ENCODE measurements at places on chromosomes 3 and 15.

DNA sequence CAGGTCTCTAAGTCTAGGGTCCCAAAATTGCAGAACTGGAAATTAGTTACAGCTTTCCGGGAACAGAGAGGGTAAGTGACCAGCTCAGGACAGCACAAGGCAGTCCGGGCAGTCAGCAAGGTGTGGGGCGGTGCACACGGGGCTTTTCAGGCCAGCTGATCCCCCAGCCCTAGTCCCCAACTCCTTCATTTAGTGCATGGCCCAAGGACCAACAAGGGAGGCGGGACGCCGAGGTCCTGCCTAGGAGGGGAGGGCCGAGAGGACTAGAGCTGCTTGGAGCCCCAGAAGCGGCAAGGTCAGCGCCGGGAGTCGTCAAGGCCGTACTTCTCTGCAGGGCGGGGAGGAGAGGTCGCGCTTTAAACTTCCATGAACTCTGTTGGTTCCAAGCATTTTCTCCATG is 2.0 kb upstream of the PDE8A start:
- no peak for DNase-seq

- DNase-seq, result no peak
Measured at GRCh38 chr3:171867981-171868380, 24.8 kb downstream of the TMEM212 start.

- no peak for DNase-seq
Measured at GRCh38 chr15:61598655-61599054, 369.6 kb upstream of the RORA start.

DNA sequence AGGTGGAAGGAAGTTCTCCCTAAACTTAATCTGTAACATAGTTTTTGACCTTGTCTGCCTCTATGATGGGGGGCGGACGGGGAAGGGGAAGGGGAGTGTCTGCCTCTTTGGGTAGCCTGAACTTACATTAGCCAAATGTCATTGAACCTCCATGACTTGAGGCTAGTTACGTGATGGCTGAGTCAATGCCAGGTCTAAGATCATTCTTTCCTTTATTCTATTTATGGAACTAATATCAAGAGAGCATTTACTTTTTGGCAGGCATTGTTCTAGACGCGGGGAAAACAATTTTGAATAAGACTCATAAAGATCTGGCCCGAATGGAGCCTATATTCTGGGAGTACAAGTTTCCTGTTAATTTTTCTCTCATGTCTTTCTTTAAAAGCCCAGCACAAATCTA is 340.7 kb upstream of the C2CD4B start:
- no peak for DNase-seq

DNA sequence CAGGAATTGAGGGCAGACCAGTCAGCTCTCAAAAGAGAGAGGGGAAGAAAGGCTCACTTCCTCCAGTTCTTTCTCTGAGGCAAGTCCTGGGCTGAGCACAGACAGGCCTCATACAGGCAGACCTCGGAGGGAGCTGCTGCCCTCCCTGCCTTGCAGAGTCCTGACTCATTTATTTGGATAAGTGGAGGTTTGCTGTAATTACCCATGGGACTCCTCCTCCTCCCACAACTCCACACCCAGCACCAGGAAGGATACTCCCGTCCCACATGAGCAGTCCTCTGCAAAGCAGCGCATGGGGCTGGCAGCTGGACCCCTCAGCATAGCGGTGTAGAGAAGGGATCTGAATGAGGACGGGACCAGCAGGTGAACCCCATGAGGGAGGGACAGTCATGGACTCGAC is 13.4 kb upstream of the SCN10A start:
- DNase-seq, result no peak

DNA sequence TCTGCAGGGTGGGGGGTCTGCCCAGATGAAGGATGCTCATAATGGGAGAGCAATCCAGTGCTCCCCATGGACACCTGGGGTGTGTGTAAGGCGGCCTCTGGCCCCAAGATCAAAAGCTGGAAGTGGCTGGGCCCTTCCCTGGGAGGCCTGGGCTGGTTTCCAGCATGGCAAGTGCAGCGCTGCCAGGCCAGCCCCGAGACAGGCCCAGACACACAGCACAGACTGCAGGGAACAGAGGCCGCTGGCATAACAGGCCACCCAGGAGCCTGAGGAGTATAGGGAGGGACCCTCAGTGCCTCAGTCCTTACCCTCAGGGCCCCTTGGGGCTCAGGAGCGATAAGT is 10.0 kb downstream of the ITPKA start:
- no peak for DNase-seq

GRCh38 chr15:101110681-101111569 is 140.9 kb downstream of the CHSY1 start:
- DNase-seq, result no peak

DNA sequence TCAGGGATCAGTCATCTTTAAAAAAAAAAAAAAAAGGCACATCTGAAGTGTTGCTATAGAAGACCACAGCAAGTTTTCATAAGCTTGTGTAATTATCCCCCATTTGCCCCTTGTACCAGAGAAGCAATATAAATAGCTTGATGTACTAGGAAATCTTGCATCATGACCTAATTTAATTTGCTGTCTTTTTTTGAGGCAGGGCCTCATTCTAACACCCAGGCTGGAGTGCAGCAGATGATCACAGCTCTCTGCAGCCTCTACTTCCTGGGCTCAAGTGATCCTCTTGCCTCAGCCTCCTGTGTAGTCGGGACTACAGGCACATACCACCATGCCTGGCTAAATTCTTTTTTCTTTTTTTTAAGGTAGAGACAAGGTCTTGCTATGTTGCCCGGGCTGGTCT is 88.7 kb downstream of the ARIH1 start:
- no peak for DNase-seq

GRCh38 chr3:32310336-32310735 is 71.9 kb downstream of the CMTM8 start:
- no peak for DNase-seq

DNA sequence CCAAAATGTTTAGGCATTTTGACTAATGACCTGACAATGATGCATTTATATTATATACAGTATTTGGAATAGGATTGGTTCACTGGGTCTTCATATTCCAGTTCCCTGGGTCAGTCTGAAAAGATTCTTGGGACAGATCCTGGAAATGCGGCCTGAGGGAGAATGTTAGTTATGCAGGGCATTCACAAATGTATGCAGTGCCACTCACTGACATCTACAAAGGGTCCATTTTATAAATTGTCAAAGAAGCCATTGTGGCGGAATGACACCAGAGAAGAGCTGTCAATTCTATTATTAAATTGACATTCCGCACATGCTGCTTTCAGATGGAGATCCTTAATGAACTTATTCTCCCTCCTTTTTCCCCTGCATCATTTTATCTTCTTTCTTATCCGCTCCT is 176.6 kb downstream of the VGLL3 start:
- no peak for DNase-seq

- no peak for DNase-seq
Measured at GRCh38 chr15:85658816-85659215, 135.9 kb downstream of the KLHL25 start.

- DNase-seq, result no peak
Measured at GRCh38 chr3:30914696-30915095, 20.2 kb upstream of the GADL1 start.

- DNase-seq, result no peak
Measured at GRCh38 chr15:66757030-66757429, 55.0 kb downstream of the SMAD6 start.

- DNase-seq, result no peak
Measured at GRCh38 chr3:134535186-134535970, 49.5 kb downstream of the CEP63 start.

GRCh38 chr3:55939287-55939686 is 452.2 kb upstream of the WNT5A start:
- DNase-seq, result no peak

DNA sequence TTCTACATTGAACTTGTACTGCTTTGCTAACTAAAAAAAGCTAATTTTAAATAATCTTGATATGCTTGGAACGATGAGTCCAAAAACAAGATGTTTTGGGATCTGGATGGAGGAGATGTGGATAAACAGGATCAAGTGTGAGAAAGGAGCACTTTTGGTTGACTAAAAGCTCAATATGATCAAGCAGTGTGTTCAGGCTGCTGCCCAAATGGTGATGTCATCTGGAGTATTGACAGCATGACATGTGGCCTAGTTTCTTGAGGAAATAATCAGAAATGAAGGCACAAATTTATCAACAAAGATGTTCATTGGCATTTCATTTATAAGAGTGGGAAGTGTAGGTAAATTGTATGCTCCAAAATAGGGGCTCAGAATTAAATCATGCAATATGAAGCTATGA is 161.2 kb downstream of the SOX2 start:
- no peak for DNase-seq

GRCh38 chr3:19147905-19148767 is at the start of gene KCNH8:
Gene KCNH8 (plus strand): TSS chr3:19148510. CDS start chr3:19148720, 210 bp downstream.
- DNase-seq, result peak; percentile 44

DNA sequence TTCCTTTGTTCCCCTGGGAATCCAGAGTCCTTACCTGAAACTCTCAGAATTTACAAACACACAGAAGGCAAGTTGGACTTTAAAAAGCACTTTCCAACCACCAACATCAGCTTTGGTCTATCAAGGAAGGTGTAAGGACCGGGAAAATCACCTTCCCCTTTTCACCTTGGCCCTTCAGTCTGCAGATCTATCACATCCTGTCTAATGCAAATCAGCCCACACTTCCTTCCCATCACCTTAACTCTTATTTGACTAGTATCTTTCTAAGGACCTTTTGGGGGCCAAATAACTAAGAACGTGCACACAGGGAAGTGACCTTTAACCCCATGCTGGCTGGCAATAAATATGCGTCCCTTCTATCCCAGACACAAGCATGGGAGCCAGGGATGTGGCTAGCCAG is 320.6 kb downstream of the ARRDC4 start:
- no peak for DNase-seq

DNA sequence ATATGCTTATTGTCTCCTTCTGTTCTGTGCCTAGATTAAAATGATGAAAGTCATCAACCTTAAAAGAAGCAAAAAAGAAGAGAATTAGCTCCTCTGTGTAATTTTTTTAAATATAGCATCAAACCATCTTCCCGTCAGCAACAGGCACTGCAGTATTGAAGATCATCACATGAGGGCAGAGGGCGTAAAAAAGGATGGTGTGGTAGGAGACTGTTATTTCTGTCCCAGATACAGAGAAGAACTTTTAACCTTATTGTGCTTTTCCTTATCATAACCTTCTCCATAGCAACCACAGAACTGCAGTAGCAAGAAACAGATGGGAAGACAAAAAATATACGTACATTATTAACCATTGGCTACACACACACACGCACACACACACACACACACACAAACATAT is 88.8 kb downstream of the IGSF11 start:
- DNase-seq, result no peak

GRCh38 chr3:187570776-187571175 is 99.4 kb downstream of the SST start:
- DNase-seq, result no peak

DNA sequence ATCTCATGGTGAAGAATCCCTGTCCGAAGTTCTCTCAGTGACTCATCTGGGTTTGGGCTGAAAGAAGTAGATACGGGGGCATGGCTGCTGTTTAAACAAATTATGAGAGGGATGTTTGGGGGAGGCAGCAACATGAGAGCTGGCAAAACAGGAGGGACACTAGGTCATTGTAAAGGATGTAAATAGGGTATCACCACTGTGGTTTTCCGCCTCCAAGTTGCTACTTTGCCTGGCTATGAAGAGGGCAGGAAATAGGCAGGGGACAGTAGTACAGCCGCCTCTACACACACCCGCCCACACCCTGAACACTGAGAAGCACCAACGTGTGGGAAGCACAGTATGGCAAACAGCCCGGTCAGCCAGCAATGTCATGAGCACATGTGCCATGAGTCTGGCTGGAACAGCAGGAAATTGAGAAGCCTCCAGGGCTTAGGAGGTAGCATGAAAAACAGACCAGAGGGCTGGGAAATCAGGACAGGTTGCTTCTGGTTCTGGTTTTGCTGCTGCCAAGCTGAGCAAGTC is 17.1 kb downstream of the HEXA start:
- no peak for DNase-seq

GRCh38 chr15:39667382-39668127 is 86.7 kb downstream of the THBS1 start:
- no peak for DNase-seq

DNA sequence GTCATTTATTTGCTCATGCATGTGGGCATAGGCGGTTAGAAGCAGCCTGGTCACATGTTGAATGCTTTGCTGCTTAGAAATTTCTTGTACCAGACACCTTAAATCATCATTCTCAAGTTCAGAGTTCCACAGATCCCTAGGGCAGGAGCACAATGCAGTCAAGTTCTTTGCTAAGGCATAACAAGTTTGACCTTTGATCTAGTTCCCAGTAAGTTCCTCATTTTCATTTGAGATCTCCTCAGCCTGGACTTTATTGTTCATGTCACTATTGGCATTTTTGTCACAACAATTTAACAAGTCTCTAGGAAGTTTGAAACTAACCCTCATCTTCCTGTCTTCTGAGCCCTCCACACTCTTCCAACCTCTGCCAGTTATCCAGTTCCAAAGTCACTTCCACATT is 22.8 kb downstream of the HGD start:
- DNase-seq, result no peak

- no peak for DNase-seq
Measured at GRCh38 chr3:48858709-48859108, 11.0 kb upstream of the PRKAR2A start.

DNA sequence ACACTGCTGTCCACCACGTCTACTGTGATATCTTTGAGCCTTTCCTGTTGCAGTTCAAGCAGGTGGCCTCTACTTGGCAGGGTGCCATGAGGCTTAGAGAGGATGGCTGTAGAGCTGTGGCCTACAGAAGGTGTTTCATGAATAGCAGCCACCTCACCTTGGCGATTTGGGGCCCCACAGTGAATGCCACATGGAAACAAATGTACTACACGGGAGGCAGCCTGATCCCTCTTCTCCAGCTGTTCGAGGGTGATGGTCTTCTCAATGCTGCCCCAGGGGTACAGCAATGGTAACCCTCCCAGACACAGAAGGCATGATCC is 70.7 kb downstream of the FAM43A start:
- DNase-seq, result no peak

DNA sequence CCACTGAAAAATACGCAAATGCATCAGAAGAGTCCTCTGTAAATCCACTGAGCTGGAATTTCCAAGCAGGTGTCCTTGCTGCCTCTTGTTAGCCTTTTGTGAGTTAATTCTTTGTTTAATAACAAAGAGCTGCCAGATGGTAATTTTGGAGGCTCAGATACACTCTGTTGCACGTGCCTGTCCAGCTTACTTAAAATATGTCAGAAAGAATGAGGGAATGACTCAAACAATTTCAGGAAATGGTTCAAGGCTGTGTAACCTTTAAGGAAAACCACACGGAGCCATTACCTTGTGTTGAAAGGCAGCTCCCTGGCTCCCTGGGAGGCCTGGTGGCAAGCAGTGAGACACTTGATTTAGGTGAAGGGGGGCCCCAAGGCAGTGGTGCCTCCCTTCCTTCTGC is 302.2 kb upstream of the CTDSPL start:
- DNase-seq, result no peak
